ENCODE measurements at places on chromosomes 6 and 20.
A peak's percentile ranks its signal among the peaks of the same experiment; 100 is the strongest.

GRCh38 chr6:102942206-102942605 is 1548.7 kb downstream of the GRIK2 start:
- DNase-seq = no peak

- no peak for DNase-seq
Observed at GRCh38 chr6:158085261-158086053, 82.6 kb downstream of the SERAC1 start.

DNA sequence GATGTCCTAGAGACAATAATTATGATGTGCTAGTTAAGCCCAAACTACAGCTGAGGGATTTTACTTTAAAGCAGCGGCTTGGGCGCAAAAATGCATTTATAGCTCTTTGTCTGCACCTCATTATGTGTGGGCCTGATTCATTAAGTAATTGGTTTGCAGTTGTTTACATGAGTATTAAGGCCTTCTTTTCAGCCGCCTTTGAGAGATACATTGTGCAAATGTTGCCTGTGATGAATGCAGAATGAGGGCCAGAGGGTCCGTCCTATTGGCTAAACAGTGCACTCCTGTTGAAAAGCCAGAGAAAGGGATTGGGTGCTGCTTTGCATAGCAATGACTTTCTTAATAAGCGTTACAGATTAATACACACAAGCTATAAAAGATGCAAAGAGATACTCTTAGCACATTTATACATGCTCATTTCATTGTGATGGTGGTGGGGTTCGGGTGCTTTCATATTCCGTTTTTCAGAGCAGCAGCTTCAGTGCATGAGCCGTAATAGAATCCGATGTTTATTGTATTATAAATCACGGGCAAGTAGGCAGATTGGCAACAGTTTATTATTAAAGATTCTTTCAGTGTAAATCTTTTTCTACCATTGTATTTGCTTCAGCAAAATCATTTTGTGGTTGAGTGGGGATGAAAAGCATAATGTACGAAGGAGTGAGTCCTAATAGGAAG is 68.2 kb upstream of the XRN2 start:
- no peak for DNase-seq

DNA sequence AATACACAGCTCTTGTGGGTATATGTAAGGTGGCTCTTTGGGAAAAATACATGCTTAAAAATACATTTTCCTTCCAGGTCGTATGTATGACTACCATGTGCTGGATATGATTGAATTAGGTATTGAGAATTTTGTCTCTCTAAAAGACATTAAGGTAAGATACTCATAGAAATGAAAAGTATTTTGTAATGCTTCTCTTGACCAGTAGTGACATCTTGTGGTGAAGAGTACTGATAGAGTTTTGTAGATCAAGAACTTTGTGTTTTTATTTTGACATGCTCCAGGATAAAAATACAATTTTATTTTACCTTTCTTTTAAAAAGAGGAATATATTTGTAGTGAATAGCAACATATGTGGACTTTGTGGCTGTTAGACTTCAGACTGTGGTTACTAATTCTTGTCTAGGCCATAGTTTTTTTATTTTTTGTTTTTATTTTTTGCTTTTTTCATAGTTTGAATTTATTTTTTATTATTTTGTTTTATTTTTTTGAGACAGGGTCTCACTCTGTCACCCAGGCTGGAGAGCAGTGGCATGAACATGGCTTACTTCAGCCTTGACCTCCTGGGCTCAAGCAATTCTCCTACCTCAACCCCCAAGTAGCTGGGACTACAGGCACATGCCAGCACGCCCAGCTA is 17.9 kb downstream of the RPF2 start:
- peak; percentile 23 for DNase-seq

DNA sequence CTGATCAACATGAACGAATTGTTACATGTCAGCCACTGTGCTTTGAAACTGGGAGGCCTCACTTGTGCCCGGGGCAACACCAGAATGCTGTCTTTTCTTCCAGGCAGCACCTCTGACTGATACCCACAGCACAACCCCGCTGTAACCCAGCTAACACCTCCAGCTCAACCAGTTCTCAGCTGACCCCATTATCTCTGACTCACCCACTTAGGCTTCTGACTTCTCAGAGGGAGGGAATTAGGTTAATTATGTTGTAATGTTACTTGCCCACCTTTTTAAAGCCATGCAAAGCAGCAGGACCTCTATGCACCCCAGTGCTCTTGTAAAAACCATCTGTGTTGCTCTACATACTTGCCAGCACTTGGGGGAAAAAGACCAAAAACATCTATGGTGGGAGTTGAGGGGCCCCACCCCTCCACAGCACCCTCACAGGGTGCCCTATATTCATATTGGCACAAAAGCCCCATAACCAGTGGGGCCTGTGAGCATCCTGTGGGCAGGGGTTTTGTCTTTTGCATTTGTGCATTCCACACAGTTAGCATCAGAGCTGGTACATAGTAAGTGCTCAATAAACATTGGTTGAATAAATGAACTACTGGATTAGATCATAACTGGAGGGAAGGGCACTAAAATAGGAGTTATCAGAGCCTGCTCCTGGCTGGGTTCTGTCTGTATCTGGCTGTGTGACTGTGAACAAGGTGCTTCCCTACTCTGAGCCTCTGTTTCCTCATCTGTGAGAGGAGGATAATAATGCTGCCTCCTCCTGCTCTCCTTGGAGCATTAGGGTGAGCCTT is 22.3 kb downstream of the BNIP5 start:
- no peak for DNase-seq

All from fibroblast of upper back skin (primary cell).